Kidney (tissue), 22 donors: ENCODE measurements at places on chromosomes 1 and 21. TPM values are rescaled to one million over a fixed set of nuclear protein-coding genes. Genes with fewer than 3 reads are reported as not detected.

- peak; percentile 79 for DNase-seq
- H3K36me3 ChIP-seq = no peaks in the 10 kb centered on the region
Observed at GRCh38 chr1:119587341-119587740, 60.7 kb downstream of the ZNF697 start.

DNA sequence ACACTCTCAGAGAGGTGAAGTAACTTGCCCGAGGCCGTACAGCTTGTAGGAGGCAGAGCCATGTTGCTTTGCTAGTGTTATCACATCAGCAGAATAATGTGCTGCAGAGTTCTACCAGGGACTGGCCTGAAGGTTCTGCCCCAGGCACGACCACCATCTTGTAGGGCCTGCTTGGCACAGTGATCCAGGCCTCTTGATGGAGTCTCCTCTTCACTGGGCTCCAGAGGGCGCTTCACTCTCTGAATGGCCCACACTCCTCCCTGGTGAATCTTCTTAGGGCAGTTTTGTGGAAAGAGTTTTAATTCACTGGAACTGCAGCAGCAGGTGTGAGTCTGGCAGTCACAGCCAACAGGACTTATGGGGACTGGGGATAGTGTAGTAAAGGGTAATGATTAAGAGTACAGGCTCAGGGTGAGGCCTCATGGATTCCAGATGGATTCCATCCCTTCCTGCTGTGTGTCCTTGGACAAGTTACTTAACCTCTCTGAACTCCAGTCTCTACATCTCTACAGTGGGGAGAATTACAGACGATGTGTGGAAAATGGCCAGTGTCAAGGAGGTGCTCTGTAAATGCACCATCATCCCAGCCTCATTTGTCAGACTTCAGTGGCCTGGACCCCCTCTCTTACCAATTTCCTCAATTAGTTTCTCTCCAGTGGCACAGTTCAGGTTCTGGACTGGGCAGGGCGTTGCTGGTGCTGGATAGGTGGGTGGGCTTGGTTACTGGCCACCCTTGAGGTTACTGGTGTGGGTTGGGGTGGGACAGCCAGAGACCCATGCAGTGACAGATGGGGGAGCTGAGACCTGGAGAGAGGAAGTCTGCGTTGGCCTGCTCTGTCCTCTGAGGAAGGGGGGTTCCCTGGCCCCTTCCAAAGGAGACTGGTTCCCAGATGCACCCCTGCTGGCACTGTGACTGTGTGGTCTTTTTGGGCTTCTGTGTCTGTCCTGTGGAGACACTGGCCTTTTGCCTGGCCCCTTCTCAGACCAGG is 45.9 kb upstream of the CSF3R start:
- no peaks in the 10 kb centered on the region for H3K36me3 ChIP-seq
- H3K4me3 ChIP-seq = no peak overlapping the region
- no peak overlapping the region for H3K27ac ChIP-seq
- no peak for DNase-seq
- no peaks in the 10 kb centered on the region for H3K4me1 ChIP-seq
- no peaks in the 10 kb centered on the region for H3K27me3 ChIP-seq

GRCh38 chr1:203726417-203726867 is 38.5 kb upstream of the LAX1 start:
- DNase-seq = no peak
- no peaks in the 10 kb centered on the region for H3K4me1 ChIP-seq
- H3K36me3 ChIP-seq = no peaks in the 10 kb centered on the region
- no peak overlapping the region for H3K27ac ChIP-seq
- no peak overlapping the region for H3K4me3 ChIP-seq

DNA sequence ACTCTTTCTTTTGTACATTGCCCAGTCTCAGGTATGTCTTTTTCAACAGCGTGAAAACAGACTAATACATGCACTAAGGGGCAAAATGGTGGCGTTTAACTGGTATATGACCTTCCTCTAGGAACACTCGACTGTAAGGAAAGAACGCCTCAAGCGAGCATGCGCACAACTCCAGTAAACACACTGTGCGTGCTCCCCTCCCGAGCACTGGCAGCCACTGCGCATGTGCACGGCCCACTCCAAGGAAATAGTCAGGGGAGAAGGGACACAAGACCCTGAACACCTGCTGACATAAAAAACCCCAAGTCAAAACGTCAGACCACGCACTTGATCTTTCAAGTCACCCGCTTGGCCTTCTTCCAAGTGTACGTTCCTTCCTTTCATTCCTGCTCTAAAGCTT is 173.5 kb downstream of the NPHP4 start:
- no peak overlapping the region for H3K27ac ChIP-seq
- H3K4me3 ChIP-seq = no peak overlapping the region
- no peak for DNase-seq
- H3K36me3 ChIP-seq = no peaks in the 10 kb centered on the region
- H3K4me1 ChIP-seq = no peaks in the 10 kb centered on the region
- H3K27me3 ChIP-seq = no peaks in the 10 kb centered on the region

GRCh38 chr1:110714374-110714995 is 39.7 kb upstream of the KCNA3 start:
- no peak overlapping the region for H3K4me3 ChIP-seq
- H3K4me1 ChIP-seq = peaks cover 6% of the 10 kb centered on the region
- DNase-seq = no peak
- no peaks in the 10 kb centered on the region for H3K27me3 ChIP-seq
- H3K27ac ChIP-seq = no peak overlapping the region
- no peaks in the 10 kb centered on the region for H3K36me3 ChIP-seq

DNA sequence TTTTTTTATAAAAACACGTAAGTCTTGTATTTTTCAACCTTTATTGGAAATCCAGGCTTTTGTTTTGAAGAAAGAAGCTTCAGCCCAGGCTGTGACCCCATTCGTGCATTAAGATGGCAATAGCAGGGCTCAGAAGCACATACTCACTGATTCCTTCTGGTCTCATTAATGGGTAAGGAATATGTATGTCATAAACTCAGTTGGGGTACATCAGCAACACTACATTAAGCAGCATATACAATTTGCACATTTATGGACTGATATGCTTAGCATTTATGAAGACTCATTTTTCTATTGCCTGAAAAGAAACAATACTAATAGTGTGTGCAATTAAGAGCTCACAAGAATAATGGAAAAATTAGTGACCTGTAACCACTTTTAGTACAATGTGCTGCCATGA is 945.4 kb upstream of the PRMT6 start:
- no peaks in the 10 kb centered on the region for H3K4me1 ChIP-seq
- H3K27me3 ChIP-seq = no peaks in the 10 kb centered on the region
- no peaks in the 10 kb centered on the region for H3K36me3 ChIP-seq
- no peak overlapping the region for H3K27ac ChIP-seq
- H3K4me3 ChIP-seq = no peak overlapping the region
- DNase-seq = no peak

GRCh38 chr1:218810306-218810705 is 363.4 kb upstream of the LYPLAL1 start:
- no peaks in the 10 kb centered on the region for H3K4me1 ChIP-seq
- H3K4me3 ChIP-seq = no peak overlapping the region
- no peaks in the 10 kb centered on the region for H3K36me3 ChIP-seq
- H3K27me3 ChIP-seq = no peaks in the 10 kb centered on the region
- H3K27ac ChIP-seq = no peak overlapping the region

- H3K4me1 ChIP-seq = no peaks in the 10 kb centered on the region
- no peaks in the 10 kb centered on the region for H3K27me3 ChIP-seq
- H3K36me3 ChIP-seq = no peaks in the 10 kb centered on the region
- H3K27ac ChIP-seq = no peak overlapping the region
Observed at GRCh38 chr21:38379147-38379546, 119.1 kb downstream of the ERG start.

GRCh38 chr1:6106321-6106731 is 60.6 kb downstream of the KCNAB2 start:
- H3K4me3 ChIP-seq = no peak overlapping the region
- DNase-seq = no peak
- no peaks in the 10 kb centered on the region for H3K36me3 ChIP-seq
- H3K4me1 ChIP-seq = no peaks in the 10 kb centered on the region
- H3K27ac ChIP-seq = no peak overlapping the region

- H3K36me3 ChIP-seq = no peaks in the 10 kb centered on the region
- no peak overlapping the region for H3K27ac ChIP-seq
- H3K4me1 ChIP-seq = no peaks in the 10 kb centered on the region
- H3K27me3 ChIP-seq = no peaks in the 10 kb centered on the region
Observed at GRCh38 chr1:65688848-65689247, 103.8 kb upstream of the PDE4B start.

GRCh38 chr21:38597421-38597820 is 99.1 kb upstream of the ERG start:
- no peaks in the 10 kb centered on the region for H3K4me1 ChIP-seq
- no peak overlapping the region for H3K27ac ChIP-seq
- no peaks in the 10 kb centered on the region for H3K36me3 ChIP-seq

GRCh38 chr1:234921266-234922062 is 207.2 kb downstream of the TOMM20 start:
- no peaks in the 10 kb centered on the region for H3K36me3 ChIP-seq
- peak; percentile 89 for DNase-seq
- peak overlapping the region; percentile 69 for H3K27ac ChIP-seq
- no peak overlapping the region for H3K4me3 ChIP-seq

DNA sequence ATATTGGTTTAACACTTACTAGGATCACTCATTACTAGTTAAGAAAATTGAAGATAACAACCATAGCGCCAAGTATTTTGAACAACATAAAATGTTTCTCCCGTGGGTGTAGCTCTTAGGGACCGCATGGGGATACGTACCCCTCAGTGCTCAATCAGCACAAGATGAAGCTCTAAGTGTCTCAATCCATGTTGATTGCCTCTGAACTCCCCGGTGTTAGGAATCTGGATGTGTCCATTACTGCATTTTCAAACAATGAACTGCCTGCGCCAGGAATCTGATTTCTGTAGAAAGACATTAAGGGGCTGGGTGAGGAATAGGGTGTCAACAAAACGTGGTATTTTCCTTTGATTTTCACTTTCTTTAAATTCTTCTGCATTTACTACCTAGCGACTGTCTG is 100.2 kb downstream of the LMO4 start:
- H3K27me3 ChIP-seq = no peaks in the 10 kb centered on the region
- H3K4me1 ChIP-seq = no peaks in the 10 kb centered on the region
- no peaks in the 10 kb centered on the region for H3K36me3 ChIP-seq
- no peak overlapping the region for H3K27ac ChIP-seq

GRCh38 chr1:26132128-26132833 is 20.7 kb downstream of the PDIK1L start:
- no peaks in the 10 kb centered on the region for H3K27me3 ChIP-seq
- H3K27ac ChIP-seq = no peak overlapping the region
- H3K36me3 ChIP-seq = no peaks in the 10 kb centered on the region
- no peak overlapping the region for H3K4me3 ChIP-seq
- no peak for DNase-seq

DNA sequence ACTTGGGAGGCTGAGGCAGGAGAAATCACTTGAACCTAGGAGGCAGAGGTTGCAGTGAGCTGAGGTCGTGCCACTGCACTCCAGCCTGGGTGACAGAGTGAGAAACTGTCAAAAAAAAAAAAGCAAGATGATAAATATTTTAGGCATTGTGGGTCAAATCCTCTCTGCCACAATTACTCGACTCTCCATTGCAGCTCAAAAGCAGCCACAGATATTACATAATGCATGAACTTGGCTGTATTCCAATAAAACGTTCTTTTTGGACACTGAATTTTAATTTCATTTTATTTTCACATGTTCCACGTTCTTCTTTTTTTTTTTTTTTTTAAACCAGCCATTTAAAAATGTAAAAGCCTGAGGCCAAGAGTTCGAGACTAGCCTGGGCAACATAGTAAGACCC is 69.4 kb downstream of the TCP10L start:
- no peak overlapping the region for H3K4me3 ChIP-seq
- no peaks in the 10 kb centered on the region for H3K36me3 ChIP-seq
- no peaks in the 10 kb centered on the region for H3K27me3 ChIP-seq
- no peak for DNase-seq

DNA sequence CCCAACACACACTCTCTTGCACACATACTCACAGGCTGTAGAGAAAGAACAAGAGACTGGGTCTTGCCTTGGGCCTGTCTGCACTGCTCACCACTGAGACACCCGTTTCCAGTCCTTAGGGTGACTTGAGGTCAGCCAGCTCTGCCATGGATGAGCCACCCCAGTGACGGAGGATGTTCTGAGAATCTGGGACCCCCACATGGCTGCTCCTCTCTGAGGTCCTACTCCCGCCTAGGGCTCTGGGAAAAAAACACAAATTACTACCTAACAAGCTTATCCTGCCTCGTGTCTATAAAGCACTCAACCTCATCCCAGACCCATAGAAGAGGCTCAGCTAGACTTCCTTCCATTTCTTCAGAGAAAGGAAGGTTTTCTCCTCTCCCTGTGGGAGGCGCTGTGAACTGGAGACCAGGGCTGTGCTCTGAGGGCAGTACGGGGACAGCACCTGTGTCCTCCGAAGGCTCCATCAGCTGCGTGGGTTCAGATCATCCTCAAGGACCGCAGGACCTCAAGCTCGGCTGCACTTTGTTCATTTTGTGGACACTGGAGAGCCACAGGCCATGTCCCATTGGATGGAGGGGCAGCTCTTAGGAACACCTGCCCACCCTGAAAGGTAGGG is 4.3 kb upstream of the CLEC20A start:
- H3K4me3 ChIP-seq = no peak overlapping the region
- no peaks in the 10 kb centered on the region for H3K36me3 ChIP-seq
- no peaks in the 10 kb centered on the region for H3K27me3 ChIP-seq
- H3K27ac ChIP-seq = no peak overlapping the region
- no peaks in the 10 kb centered on the region for H3K4me1 ChIP-seq

DNA sequence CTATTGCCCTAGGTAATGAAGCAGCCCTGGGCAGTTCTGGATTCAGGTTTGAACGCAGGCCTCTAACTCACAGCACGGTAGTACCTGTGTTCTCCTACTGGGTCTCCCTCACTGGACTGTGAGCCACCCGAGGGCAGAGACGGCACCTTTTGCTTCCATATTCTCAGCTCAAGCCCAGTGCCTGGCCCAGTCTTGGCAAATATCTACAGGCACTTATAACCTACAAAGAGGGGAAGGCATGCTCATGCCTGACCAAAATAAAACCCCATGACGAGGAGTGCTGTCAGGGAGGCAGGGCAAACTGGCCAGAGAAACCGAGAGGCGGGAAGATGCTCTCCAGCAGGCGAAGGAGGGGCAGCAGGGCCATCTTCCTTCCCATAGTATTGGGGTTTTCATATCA is 91.1 kb downstream of the DDX20 start:
- H3K4me1 ChIP-seq = no peaks in the 10 kb centered on the region
- no peaks in the 10 kb centered on the region for H3K27me3 ChIP-seq
- H3K4me3 ChIP-seq = no peak overlapping the region
- H3K36me3 ChIP-seq = no peaks in the 10 kb centered on the region
- no peak overlapping the region for H3K27ac ChIP-seq

GRCh38 chr1:155504207-155504606 is 58.4 kb downstream of the ASH1L start:
- H3K4me1 ChIP-seq = no peaks in the 10 kb centered on the region
- no peaks in the 10 kb centered on the region for H3K36me3 ChIP-seq
- H3K27ac ChIP-seq = no peak overlapping the region
- no peak overlapping the region for H3K4me3 ChIP-seq
- no peaks in the 10 kb centered on the region for H3K27me3 ChIP-seq

SEC16B gene
- 4.8 TPM for total RNA-seq

CYYR1 gene
- total RNA-seq = 23.4 TPM

AIM2 gene
- 4.6 TPM for total RNA-seq

RNF186 gene
- total RNA-seq = 2.7 TPM

FAM72B gene
- 0.54 TPM for total RNA-seq

LCE1A gene
- total RNA-seq = not detected

CRYZL1 gene
- 40.8 TPM for total RNA-seq

MAP7D1 gene
- total RNA-seq = 78.7 TPM

LEFTY2 gene
- total RNA-seq = 0.13 TPM

TDRD5 gene
- total RNA-seq = 0.47 TPM

GBP7 gene
- total RNA-seq = not detected

ZNF683 gene
- total RNA-seq = 0.25 TPM

B3GALT5 gene
- 5.6 TPM for total RNA-seq

VCAM1 gene
- total RNA-seq = 539 TPM

SESN2 gene
- total RNA-seq = 19.4 TPM
